Sigmoid colon (tissue), 7 donors: ENCODE measurements at places on chromosomes 1 and 21.

- DNase-seq = no peak
These were observed 313.3 kb upstream of the VAMP3 start for GRCh38 chr1:7457811-7458210.

DNA sequence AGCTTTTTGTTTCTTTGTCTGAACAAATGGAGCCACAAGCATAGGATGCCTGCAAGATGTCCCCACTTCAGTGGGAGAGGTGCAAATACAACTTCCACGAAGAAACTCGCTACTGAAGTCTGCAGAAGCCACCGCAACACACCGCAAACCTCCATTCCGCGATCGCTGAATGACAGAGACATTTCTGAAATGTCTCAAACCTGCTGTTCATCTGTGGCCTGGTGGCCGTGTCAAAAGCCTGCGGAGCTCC lies 1.0 kb downstream of the TP53BP2 start:
- DNase-seq = no peak

DNA sequence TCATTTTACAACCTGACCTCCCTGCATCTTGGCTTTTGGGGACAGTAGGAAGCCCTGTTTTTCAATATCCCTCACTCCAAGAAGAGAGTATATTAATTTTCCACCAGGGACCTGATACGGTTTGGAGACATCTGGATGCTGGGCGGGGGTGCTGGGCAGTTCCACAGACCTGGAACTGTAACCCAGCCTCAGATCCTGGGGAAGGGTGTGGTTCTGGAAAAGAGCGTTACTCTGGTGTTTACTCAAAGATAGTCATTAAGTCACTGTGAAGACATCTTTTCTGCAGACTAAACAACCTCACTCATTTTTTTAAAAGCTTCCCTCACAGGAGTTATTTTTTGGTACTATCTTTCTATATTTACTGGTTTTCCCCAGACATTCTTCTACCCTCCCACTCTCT lies 189.8 kb downstream of the CLIC6 start:
- DNase-seq = no peak

GRCh38 chr1:8745749-8746390 lies 71.6 kb downstream of the RERE start:
- DNase-seq = no peak

DNA sequence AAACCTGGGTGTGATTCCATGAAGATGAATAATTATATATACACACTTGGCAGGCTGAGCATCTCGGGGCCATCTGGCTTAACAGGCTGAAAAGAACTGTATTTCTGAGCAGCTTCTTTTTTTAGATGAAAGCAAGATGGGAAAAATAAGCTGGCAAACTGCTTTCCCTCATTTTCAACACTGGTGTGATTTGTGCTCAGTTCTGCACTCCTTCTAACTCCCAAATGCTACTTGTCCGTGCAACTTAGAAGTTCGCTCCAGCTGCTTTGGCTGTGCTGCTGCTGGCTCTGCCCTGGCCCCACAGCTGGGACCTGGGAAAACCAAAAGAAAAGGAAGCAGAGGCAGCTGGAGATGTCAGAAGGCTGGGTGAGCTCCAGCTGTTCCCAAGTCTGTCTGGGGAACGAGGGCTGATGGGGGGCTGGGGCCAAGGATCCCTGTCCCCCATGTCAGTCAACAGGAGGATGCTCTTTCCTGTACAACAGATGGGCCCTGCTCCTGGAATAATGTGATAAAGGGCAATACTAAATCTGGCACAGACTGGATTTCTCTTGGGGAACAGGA lies 44.9 kb downstream of the PAFAH2 start:
- DNase-seq = peak; percentile 83

- DNase-seq = peak; percentile 53
These were observed 22.2 kb upstream of the LRRC3 start for GRCh38 chr21:44432841-44433790.

DNA sequence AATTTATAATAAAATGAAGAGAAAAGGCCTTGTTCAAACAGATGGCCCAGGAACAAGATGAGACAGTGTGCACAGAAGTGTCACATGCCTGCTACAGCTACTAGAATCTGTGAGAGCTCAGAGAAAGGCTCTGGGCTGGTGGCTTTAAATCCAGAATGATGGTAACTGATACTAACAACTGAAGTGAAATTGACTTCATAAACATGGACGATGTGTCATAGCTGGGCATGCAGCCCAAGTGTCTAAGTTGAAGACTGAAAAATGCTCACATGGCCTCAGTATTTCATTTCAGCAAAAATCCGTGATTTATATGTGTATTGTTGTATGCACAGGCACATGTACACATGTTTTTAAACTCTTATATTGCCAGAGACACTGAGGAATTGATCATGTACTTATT lies 208.3 kb upstream of the RUNX1 start:
- peak; percentile 68 for DNase-seq

GRCh38 chr21:38671773-38672172 lies 134.0 kb upstream of the ETS2 start:
- DNase-seq = no peak

- no peak for DNase-seq
These were observed at the start of gene LRRC42 for GRCh38 chr1:53946252-53947171. TSS of gene LRRC42 (plus strand) at chr1:53946350. CDS start at chr1:53952000, 5,650 bp downstream.

- no peak for DNase-seq
These were observed 29.7 kb upstream of the GRIK3 start for GRCh38 chr1:37064039-37064438.

DNA sequence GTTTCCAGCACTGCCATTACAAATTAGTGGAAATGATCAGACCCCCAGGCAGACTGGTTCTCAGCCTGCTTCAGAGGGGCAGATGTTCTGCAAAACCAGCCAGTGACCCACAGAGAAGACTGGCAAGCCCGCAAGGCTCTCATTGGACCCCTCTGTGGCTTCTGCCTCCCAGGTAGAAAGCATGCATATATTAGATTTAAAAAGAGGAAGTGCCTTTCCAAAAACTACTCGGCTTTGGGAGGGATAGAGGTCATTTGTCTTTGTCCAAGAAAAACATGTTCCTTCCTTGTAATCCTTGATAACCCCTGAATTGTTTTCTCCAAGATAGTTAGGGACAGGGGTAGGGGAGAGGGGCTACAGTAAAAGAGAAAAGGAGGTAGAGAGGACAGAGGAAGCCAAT lies 11.8 kb downstream of the HIVEP3 start:
- DNase-seq = no peak

DNA sequence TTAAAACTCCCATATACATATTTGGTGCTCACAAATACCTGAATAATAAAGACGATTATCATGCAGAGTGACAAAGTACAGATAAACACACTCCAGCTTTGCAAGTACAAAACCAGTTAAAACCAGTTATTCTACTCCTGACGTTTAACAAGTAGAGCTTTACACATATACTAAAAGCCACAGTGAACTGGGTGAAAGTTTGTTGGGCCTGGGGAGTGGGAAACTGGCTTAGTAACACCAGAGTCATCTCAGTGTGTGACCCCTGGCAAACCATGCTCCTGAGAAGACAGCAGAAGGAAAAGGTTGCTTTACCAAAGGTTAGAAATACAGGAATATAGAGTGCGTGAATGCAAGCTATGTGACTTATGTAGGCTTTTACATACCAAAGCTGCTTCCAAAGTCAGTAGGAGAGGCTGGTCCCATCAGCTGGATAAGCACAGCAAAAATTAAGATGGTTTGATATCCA lies 148.1 kb downstream of the NRIP1 start:
- DNase-seq = no peak

GRCh38 chr1:54112027-54112426 lies 40.8 kb downstream of the CDCP2 start:
- no peak for DNase-seq

DNA sequence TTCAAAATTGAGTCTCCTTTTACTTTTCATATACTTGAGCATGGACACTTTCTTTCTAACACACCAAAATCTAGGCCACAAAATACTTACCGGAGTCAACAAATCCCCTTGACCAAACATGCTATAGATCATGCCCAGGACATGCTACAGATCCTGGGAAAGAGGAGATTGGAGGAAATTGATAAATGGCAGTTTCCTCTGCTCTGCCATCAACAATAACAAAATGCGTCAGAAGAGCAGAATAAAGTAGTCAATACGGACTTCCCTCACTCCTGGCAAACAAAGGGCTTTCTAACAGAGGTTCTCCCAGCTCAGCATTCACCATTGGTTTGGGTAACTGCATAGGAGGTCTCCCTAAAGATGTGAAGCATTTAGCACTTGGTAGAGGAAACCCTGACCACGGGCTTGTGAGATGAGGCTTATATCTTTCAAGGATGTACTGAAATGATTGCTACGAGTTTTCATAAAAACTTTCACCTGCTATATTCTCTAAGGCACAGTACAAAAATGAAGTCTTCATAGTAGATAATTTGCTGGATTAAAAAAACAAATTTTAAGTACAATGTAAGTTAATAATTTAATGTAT lies 283.8 kb upstream of the RUNX1 start:
- DNase-seq = no peak

- DNase-seq = no peak
These were observed 59.5 kb downstream of the PTGS2 start for GRCh38 chr1:186620566-186621350.

GRCh38 chr1:165235777-165236291 lies 120.7 kb downstream of the LMX1A start:
- no peak for DNase-seq

DNA sequence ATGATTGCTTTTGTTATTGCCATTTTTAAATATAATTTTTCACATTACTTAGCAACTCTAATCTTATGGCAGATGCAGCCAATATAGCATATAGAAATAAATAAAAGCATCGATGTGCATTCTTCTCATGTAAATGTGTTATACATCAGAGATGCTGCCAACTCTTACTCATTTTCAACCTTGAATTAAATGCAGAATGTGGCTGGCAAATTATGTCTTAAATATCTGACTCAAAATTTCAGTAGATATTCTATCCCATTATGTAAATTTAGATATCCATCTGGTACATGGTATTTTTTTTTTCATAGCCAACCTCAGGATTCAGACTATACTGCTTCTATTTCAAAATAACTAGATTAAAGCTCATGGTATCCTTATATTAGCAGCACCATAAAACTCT lies 916.7 kb upstream of the TMPRSS15 start:
- DNase-seq = no peak

DNA sequence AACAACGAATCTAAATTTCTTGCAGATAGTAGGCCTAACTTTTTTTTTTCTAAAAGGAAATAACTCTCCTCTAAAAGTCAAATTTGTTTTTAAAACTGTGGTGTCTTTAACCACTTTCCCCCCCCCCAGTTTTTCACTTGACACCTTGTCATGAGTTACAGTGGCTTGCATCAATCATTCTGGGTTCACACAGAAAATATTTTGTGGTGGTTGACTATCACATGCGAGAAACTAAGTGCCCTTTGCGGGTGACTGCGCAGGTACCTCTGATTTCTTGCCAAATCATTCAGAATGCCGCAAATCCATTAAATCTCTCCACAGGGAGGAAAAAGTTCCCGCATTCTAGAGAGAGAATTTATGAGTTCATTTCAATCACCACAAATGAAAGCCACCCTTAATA lies 23.8 kb upstream of the SAMSN1 start:
- DNase-seq = no peak

DNA sequence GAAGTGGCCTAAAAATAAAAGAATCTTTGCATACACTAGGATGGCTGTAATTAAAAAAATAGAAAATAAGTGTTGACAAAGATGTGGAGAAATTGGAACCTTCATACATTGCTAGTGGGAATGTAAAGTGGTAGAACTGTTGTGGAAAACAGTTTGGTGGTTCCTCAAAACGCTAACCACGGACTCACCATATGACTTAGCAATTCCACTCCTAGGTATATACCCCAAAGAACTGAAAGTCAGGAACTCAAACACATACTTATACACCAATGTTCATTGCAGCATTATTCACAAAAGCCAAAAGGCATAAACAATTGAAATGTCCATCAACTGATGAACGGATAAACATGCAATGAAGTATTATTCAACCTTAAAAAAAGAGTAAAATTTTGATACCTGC lies 10.8 kb upstream of the HMGCL start:
- no peak for DNase-seq

GRCh38 chr1:6424000-6424565 lies 493 bp upstream of the ESPN start:
- DNase-seq = no peak

DNA sequence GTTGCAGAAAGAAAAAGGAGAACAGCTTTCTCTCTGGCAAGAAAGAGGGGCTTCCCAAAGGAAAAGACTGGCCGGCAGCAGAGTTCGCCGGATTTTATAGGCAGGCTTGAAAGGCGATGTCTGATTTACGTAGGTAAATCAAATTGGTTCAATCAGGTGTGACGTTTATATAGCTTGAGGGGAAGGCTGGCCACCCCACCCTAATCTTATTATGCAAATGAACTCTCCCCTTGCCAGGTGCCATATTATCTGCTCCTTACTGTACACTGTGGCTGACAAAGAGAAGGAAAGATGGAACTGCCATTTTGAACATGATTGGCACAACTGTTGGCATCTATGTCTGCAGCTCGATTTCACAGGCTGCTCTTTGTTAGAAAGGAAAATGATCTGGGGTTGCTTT lies 16.8 kb upstream of the INTS3 start:
- no peak for DNase-seq

DNA sequence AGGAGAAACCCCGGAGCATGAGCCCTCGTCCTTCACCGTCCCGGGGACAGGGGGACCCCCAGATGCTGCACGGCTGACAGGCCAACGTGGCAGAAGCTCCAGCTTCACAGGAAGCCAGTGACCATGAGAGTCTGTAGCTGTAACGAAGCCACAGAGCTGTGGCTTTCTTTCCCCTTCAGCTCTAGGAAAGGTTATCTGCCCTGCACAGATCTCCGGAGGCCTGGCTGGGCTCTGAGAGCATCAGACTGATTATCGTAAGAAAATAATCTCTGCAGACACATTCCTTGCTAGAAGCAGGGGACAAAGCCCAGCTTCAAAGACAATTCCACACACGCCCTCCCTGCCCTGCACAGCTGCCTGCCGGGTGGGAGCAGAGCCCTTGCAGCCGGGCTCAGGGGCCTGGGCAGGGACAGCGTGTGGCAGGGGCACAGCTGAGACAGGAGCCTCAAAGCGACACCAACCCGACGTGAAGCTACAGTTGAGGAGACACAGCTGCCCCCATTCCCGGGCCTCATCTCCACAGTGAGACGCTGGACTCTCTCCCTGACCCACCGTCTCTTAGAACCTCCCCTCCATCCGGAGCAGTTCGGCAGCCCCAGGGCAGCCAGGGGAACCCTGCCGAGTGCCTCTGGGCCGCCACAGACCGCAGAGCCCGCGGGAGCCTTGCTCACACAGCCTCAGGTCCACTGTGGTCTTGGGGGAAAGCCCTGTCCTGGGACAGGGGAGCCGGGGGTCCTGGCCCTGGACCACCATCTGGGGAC lies 30.6 kb downstream of the POFUT2 start:
- no peak for DNase-seq

DNA sequence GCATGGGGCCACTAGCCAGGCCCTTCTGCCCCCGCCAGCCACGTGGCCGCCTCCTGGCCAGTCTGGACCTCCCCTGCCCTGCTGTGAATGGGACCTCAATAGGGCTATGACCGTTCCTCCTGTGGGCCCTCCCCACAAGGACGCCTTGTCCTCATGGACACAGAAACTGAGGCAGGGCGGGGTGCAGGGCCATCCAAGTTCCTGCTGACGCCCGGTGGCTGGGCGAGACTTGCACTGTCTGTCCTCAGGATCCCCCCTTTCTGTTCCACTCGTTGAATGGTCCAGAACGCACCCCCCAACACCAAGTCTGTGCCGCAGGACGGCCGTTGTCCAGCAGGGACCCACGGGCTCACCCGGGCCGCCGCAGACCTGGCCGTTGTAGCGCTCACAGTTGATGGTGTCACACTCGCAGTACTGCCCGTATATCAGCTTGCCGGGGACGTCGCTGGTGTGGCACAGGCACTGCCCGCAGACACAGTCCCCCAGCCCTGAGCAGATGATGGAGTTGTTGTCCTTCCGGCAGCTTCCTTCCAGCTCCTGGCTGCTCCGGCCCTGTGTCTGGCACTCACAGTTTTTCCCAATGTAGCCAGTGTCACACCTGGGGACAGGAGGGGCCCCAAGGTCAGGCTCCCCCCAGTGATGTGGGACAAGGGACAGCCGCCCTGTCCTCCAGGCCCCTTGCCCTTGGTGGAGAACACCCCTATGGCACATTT lies 16.3 kb upstream of the PTTG1IP start:
- no peak for DNase-seq
